ENCODE measurements at places on chromosomes 4 and X. TPM values are rescaled to one million over a fixed set of nuclear protein-coding genes. Genes with fewer than 3 reads are reported as not detected.

SLC16A2 gene
- total RNA-seq: 28.5 TPM

HGFAC gene
- total RNA-seq: not detected

POU3F4 gene
- not detected for total RNA-seq

AFAP1 gene
- 83.9 TPM for total RNA-seq

TAF7L gene
- total RNA-seq: 0.98 TPM

Measured in fibroblast of the aortic adventitia (primary cell).